ENCODE measurements at places on chromosomes 4 and X. TPM values are rescaled to one million over a fixed set of nuclear protein-coding genes. Genes with fewer than 3 reads are reported as not detected.

Gene PPEF1
- total RNA-seq: 3.9 TPM

Gene SLC4A4
- 0.86 TPM for total RNA-seq

Gene DOK7
- total RNA-seq: 5.1 TPM

Gene ARAP2
- 1.4 TPM for total RNA-seq

Gene HMGB2
- total RNA-seq: 66.9 TPM
